Astrocyte of the hippocampus (primary cell): ENCODE measurements at places on chromosomes 16 and 17.
A peak's percentile ranks its signal among the peaks of the same experiment; 100 is the strongest.

DNA sequence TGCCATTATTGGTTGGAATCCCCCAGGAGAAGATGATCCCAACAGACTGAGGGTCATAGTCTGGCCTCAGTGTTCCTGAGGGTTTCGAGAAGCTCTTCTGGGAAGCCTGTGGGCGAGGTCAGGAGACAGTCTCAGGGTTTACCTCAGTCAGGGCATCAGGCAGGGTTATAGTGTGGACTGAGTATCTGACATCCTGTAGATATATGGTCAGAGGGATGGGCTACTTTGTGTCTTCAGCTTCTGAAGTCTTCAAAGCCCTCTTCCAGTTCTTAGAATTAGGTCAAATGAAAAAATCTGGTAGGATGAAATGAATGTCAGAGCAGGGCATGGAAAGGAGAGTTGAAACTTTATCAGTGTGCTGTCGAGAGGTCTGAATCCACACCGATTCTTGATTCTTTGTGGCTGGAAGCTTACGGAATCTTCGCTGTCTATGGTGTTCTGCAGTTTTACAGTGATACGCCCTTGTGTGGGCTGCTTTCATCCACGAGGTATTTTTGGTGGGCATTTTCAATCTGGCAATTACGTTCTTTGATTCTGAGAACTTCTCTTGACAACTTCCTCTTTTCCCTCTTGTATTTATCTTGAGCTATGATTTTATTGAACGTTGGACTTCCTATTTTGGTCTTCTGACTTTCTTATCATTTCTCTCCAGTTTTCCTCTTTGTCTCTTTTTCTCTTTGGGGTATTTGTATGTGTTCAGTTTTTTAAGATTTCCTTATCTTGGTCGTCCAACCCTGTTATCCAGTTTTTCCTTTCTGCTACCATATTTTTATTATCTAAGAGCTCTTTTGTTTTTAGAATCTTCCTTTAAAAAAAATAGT is 30.4 kb downstream of the BPTF start:
- DNase-seq: no peak

- no peak for DNase-seq
Observed at GRCh38 chr17:81612172-81612970, 24.5 kb downstream of the NPLOC4 start.

GRCh38 chr17:79054200-79054960 is 20.2 kb upstream of the ENGASE start:
- no peak for DNase-seq

- no peak for DNase-seq
Observed at GRCh38 chr16:53083119-53083518, 28.3 kb downstream of the CHD9 start.

DNA sequence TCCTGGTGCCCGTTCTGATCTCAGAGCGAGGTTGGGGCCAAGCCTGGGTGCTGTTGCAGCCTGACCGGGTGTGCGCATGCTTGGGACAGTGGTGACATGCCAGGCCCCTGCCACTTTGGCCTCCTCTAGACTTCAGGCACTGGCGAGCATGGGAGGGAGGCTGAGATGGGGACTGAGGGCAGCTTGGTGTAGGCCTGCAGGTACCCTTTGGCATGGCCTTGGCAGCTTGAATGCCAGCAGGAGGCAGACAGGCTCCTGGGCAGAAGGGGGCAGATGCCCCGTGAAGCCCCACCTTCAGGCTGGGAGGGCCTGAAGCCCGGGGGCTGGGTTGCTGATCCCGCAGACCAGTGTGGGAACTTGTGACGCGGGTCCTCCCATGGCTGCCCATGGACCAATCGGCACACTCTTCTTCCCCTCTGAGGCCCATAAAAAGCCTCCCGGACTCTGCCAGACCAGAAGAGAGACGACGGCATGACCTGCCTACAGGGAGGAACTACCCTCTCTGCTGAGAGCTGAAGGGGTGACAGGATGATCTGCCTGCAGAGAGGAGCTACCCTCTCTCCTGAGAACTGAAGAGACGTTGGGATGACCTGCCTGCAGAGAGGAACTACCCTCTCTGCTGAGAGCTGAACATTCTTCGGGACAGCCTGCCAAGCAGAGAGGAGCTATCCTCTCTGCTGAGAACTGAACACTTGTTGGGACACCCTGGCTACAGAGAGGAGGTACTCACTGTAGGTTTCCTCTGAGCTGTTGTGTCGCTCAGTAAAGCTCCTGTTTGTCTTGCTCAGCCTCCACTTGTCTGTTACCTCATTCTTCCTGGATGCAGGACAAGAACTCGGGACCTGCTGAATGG is 17.5 kb downstream of the RHOT1 start:
- DNase-seq: no peak

DNA sequence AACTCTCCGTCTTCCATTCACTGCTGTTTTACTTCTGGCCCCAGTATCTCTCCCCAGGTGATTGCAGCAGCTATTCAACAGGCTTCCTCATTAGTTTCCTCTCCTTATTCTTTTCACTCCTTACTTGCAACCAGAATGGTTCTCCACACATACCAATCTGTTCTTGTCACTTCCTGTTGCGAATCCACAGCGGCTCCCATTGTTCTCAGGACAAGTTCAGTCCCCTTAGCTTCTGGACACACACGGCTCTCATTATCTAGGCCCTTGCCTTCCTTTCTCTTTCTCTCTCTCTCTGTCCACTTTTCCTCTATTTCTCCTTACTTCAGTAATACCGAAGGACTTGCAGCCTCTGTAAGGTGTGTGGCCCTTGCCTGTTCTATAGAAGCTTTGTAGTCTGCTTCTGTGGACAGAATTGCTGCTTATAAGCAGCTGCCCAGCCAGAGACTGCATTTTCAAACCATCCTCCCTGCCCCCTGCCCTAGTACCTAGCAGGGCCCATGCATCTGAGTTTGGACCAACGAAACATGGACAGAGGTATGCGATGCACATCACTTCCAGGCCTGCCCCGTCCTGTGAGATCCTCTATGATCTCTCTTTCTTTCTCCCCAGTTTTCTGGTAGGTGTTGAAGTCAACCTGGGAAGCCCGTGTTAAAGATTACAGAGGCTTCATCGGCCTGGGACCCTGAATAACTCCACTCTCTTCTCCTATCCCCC is 45.7 kb downstream of the VAT1L start:
- DNase-seq: peak; percentile 85

GRCh38 chr17:40038882-40039513 is 15.2 kb downstream of the MED24 start:
- DNase-seq: peak; percentile 91

GRCh38 chr16:56320811-56321558 is 104.4 kb downstream of the AMFR start:
- DNase-seq: no peak

- DNase-seq: no peak
Observed at GRCh38 chr17:31540602-31541307, 149.3 kb downstream of the RAB11FIP4 start.

DNA sequence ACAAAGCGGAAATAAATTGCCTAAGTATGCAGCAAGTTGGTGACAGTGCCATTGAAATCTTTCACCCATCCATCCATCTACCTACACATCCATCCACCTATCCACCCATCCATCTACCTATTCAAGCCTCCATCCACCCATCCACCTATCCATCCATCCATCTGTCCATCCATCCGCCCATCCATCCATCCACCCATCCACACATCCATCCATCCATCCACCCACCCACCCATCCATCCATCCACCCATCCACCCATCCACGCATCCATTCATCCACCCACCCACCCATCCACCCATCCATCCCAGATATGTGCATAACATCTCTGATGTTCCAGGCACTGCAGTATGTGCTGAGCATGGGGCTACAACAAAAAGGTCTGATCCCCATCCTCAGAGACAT is 277.5 kb downstream of the IRF8 start:
- no peak for DNase-seq

GRCh38 chr17:30970831-30971567 is at the start of gene RNF135:
Gene RNF135 (plus strand): TSS chr17:30971039. CDS start chr17:30971074, 35 bp downstream.
- peak; percentile 93 for DNase-seq

DNA sequence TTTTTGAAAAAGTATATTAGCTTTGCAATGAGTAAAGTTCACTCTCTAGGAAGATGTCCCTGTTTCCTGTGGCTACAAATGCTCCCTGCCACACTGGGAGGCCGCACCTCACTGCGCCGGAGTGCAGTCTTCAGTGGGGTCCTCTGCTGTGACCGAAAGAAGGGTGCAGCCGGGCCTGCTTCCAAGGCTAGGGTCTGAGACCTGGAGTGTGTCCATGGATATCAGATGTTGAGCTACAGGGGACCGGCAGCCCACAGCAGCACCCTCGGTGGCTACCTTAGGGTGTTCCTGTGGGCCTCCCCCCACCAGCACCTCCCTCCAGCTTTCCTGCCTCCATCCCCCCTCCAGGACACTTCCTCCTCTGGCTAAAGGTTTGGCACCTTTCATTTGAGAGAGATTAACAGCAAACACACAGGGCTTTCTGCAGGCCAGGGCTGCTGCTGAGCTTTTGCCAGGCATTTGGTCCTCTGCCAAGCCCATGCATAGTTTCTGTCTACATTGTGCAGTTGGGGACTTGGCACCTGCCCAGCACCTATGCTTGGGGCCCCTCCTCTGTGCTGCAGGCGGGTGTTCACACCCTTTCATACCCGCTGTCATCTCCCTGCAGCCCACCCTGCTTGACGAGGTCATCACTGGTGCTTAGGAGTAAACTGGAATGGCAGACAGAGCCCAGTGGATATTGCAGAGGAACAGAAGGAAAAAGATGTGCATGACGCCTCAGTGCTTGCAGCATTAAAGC is 33.8 kb upstream of the CRISPLD2 start:
- peak; percentile 92 for DNase-seq

- DNase-seq: no peak
Observed at GRCh38 chr17:78474614-78475146, 96.2 kb downstream of the PGS1 start.

DNA sequence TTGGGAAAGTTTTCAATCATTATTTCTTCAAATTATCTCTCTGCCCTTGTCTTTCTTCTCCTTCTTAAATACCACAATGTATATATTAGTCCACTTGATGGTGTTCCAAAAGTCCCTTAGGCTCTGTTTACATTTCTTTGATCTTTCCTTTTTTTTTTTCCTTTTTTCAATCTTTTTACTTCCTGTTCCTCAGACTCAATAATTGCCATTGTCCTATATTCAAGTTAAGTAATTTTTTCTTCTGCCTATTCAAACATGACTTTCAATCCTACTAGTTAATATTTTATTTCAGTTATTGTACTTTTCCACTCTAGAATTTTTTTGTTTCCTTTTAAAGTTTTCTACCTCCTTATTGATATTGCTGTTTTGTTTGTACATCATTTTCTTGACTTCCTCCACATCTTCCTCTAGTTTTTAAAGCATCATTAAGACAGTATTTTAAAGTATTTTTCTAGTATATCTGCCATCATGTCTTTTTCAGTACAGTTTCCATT is 15.8 kb upstream of the UQCRC2 start:
- no peak for DNase-seq

DNA sequence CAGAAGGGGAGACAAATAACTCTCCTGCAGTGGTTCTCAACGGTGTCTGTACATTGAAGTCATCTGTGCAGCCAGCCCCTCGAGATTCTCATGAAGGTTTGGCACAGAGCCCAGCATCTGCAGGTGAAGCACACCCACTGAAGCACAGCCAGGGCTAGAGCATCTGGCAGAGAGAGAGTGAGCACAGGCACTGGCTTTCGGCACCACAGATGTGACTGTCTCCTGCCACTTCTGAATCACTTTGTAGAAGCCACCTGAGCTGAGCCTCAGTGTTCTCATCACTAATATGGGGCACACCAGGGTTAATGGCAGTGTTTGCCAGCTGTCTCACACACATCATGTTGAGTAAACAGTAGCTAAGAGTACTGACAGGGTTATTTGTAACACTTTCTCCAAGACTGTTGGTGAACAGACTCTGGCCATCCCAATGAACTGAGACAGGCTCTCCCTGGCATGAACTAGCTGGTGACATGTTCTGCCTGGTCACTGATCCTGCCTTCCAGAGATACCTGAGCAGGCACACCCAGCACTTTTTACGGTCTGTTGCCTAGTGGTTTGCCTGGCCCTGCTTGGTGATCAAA is 10.9 kb downstream of the HSPB9 start:
- DNase-seq: no peak

- no peak for DNase-seq
Observed at GRCh38 chr16:24180451-24180850, 75.7 kb upstream of the CACNG3 start.

DNA sequence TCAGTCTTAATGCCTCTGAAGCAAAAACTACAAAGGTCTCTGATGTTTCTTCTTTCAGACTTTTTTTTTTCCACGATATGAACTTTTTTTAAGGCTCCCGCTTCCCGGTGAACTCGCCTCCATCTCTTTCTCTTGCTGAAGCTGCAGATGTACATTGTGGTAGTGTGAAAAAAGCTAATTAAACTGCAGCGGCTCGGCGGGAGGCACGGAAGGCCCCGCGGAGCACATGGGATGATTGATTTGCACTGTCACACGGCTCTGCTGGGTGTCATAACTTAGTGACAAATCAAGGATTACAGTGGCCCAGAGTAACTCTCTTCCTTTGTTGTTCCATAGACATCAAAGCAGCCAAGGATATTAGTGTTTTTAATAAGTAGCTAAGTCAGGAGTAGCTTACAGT is 196.3 kb downstream of the AXIN2 start:
- peak; percentile 14 for DNase-seq

GRCh38 chr16:87540072-87540896 is 47.5 kb upstream of the ZCCHC14 start:
- no peak for DNase-seq

- DNase-seq: no peak
Observed at GRCh38 chr16:568401-569258, 1.1 kb upstream of the PIGQ start.

DNA sequence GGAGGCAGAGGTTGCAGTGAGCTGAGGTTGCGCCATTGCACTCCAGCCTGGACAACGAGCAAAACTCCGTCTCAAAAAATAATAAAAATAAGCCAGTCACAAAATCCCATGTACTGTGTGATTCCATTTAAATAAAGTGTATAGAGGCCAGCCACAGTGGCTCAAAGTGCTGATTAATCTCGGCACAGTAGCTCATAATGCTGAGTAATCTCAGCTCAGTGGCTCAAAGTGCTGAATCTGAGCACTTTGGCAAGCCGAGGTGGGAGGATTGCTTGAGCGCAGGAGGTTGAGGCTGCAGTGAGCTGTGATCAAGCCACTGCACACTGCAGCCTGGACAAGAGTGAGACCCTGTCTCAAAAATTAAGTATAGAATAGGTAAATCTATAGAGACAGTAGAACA is 4.9 kb downstream of the TMED6 start:
- no peak for DNase-seq

GRCh38 chr17:4617590-4618351 is 23.7 kb downstream of the ALOX15 start:
- DNase-seq: no peak

DNA sequence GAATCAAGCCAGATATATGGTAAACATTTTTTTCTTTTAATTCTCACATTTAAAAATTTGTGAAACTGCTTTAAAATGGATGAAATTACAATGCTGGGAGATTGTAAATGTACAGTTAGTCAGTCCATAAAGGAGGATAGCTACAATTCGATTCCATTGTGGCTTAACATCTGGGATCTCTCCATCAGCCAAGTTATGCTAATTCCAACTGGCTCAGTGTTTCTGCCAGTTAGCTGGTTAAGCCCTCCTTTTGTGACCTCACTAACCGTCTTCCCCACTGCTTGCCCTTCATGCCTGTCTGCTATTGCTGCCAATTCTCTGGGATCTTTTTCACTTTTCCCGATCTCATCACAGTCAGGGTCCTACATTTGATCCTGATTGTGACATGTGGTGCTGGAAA is 1347.6 kb downstream of the CDH11 start:
- DNase-seq: no peak

GRCh38 chr16:26334218-26335111 is 642.7 kb downstream of the HS3ST4 start:
- no peak for DNase-seq

- DNase-seq: no peak
Observed at GRCh38 chr16:85365120-85365519, 248.0 kb upstream of the GSE1 start.
